ENCODE measurements at places on chromosomes 1 and 21.

- DNase-seq, result no peak
Observed at GRCh38 chr1:22949822-22950331, 22.8 kb downstream of the LACTBL1 start.

DNA sequence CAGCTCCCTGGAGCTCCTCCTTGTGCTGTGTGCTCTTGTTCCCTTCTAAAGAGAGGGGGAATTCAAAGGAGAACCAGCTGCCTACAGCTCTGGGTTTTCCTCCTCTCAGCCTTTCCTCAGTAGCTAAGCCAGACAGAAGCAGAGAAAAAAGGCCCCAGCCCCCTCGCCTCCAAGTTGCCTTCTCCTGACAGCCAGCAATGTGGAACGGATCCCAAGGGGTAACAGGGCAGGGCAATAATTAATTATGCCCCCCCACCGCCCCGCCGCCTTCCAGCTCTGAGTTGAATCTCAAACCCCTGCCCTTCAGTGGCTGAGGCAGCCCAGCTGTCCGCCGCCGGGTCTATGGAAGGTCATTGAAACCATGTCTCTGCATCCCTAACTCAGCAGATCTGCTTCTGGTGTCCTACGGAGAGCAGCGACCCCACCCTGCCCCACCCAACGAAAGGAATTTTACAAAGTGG lies 69.0 kb upstream of the GOLT1A start:
- DNase-seq, result no peak

DNA sequence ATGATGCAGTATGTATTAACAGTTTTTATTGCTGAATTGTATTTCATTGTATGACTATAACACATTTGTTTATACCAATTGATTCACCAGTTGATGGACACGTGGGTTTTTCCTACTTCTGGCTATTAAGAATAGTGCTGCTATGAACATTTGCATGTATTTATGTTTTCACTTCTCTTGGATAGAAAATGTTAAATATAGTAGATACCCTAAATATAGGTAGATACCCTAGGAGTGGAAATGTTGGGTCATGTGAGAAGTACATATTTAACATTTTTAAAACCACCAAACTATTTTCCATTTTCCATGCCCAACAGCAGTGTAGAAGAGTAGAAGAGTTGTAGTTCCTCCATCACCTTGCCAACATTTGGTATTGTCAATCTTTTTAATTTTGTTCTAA lies 7.8 kb downstream of the PHTF1 start:
- no peak for DNase-seq

DNA sequence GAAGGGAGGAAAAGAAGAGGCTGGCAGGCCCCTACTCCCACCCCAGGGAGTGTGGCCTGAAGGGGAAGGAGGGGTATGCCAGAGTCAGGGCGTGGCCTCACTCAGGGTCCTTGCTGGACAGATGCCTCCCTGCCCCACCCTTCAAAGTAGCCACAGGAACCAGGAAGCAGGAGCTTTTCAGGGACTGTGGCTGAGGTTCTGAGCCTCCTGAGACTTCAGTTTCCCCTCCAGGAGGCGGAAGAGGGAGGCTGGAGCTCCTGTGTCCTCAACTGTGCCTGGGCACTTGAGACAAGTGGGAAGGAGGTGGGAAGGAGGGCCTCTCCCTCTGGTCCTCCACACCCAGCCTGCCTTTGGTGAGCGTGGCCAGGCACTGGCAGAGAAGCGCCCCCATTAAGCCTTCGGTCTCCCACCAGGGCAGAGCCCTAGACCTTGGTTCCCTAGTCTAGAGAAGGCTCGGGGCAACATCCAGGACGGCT lies 5.3 kb downstream of the CELSR2 start:
- DNase-seq, result no peak

GRCh38 chr1:192824511-192824910 lies 15.7 kb downstream of the RGS2 start:
- no peak for DNase-seq

GRCh38 chr1:29124366-29125236 lies 898 bp upstream of the TMEM200B start:
- peak; percentile 82 for DNase-seq

- no peak for DNase-seq
Observed at GRCh38 chr1:162371611-162372010, 5.0 kb downstream of the SPATA46 start.

DNA sequence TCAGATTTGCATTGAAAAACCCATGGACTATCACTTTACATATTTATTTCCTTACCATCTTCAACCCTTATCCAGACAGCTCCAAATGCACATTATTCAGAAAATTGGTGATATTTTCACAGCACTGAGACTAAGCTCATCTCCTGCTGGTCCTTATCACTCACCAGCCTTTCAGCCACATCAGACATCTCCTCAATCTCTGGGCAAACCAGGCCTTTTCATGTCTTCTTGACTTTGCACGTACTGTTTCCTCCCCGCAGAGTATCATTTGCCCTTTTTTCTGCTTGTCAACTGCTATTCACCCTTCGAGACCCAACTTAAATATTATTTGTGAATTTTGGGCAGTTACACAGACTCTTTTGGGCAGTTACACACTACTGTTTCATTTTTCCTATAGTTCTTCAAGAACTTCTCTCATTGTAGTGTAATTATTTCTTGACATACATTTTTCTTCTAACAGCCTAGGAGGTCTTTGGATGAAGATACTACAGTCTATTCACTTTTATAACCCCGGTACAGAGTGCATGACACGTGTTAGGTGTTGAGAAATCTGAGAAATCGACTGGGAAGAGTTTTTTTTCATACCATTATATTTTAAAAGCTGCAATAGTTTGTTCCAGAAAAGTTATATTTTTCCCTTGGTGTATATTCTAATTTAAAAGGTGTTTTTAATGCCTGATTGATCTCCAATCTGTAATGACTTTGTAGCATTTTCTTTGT lies 98.0 kb downstream of the FGGY start:
- no peak for DNase-seq
